ENCODE measurements at places on chromosomes 3 and 15.

GRCh38 chr15:85702321-85703101, 92.2 kb downstream of the KLHL25 start:
- DNase-seq: no peak

DNA sequence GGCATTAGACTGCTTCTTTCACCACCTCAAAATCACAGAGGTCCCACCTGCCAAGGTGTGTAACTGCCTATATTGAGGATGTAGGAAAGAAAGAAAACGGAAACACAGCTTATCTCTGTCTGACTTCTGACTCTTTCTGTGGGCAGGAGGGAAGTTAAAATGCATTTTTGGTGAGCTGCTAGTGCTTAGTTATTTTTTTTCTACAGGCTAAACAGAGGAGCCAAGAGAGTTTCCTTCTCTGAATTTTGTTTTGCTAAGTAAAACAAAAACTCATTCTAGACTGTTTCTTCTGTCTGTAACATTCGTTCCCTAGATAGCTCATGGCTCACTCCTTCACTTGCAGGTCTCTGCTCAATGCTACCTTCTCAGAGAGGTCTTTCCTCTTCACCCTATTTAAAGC, 18.8 kb upstream of the AMOTL2 start:
- DNase-seq: no peak

DNA sequence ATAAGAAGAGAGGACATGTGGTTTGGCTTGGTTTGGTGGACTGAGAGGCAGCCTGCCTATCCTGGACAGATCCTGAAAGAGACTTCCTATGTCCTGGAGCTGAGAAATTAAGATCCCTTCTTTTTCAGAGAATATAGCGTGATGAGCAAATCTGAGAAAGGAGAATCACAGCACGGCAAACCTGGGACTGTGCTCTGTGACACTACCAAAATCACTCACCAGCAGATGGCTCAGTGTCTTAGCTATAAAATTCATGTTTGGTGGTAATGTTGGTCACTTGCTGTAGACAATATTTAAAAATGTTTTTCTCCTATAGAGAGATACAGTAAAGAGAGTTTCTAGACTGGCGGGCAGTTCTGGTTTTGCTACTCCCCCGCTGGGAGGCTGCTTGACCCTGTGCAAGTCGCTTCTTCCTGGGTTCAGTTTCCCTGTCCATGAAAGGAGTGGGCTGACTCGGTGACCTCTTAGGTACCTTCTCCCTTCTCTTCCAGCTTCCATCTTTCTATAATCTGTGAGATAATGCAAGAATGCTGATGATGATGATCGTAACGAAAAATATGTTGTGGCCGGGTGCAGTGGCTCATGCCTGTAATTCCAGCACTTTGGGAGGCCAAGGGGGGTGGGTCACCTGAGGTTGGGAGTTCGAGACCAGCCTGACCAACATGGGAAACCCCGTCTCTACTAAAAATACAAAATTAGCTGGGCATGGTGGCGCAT, 7.6 kb upstream of the HES1 start:
- DNase-seq: no peak

- no peak for DNase-seq
Observed at GRCh38 chr15:71530116-71530515, 280.2 kb upstream of the NR2E3 start.

- no peak for DNase-seq
Observed at GRCh38 chr3:68056556-68056955, 402.1 kb upstream of the SUCLG2 start.

DNA sequence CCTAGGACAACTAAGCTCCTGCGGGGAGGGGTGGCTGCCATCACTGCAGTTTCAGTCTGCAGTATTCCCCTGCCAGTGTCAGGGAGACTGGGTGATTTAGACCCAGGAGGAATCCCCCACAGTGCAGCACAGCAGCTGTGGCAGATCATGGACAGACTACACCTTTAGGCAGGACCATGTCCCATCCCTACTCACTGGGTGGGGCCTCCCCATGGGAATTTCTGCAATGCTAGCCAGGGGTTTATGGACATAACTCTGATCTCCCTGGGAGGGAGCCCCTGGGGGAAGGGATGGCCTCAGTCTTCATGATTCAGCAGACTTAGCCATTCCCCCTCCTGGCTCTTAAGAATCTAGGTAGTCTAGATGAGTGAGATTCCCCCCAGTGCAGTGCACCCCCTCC, 130.1 kb upstream of the STAC start:
- no peak for DNase-seq

Measured in amygdala (tissue), 56 donors.